ENCODE measurements at places on chromosomes 13 and 19.

DNA sequence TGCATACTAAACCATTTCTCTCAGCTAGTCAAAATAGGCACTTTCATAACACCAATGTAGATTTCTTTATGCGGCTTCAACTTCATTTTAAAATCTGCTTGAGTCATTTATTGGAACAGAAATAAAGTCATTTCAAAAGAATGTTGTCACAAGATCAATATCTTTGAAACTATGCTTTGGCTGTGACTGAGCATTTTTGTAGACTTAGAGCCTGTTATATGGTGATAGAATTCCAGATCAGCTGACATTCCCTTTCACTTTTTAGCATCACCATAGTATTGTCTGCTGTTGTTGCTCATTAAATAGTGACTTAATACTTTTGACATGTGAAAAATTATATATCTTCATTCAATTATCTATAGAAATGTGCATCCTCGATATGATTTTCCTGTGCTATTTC lies 279.2 kb upstream of the PRR20A start:
- DNase-seq, result peak; percentile 2

DNA sequence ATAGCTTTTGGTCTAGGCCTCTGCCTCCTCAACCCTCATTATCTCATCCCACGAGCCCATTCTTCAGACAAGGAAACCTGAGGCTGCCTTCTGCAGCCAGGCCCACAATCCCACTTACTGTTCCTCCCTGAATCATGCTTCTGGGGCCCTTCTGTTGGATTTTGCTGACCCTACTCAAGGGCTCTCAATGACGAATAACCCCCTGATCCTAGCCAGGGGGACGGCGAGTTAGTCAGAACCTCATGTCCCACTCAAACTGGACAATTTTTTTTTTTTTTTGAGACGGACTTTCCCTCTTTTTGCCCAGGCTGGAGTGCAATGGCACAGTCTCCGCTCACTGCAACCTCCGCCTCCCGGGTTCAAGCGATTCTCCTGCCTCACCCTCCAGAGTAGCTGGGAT lies 2.0 kb downstream of the CGB3 start:
- no peak for DNase-seq

- DNase-seq, result no peak
Observed at GRCh38 chr13:112615391-112615790, 27.4 kb upstream of the TUBGCP3 start.

GRCh38 chr13:35530147-35530546 lies 53.7 kb upstream of the MAB21L1 start:
- DNase-seq, result no peak

GRCh38 chr19:2613507-2614295 lies 88.8 kb downstream of the GNG7 start:
- DNase-seq, result peak; percentile 42

GRCh38 chr19:1394252-1395193 lies 6.8 kb downstream of the GAMT start:
- no peak for DNase-seq

DNA sequence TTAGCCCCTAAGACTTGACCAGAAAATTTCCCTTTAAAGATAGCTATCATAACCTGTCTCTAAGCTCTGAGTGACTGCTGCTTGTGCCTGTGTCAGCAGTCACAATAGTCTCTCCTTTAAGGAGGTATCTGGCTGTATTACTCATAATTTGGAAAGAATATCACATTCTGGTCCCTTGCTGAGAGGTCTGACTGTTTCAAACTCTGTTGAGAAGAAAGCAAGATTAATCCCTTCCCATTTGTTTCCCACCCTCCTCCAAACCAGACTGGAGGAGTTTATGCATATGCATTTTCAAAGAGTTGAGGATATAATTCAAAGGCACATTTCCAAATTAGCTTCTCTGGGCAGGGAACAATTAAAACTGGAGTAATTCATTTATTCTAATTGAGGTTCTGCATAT lies 2.3 kb downstream of the HTR2A start:
- peak; percentile 61 for DNase-seq

- no peak for DNase-seq
Observed at GRCh38 chr13:20161275-20161950, 561 bp upstream of the GJA3 start.

GRCh38 chr19:46115396-46116106 lies 8.9 kb downstream of the IGFL3 start:
- peak; percentile 81 for DNase-seq

- DNase-seq, result no peak
Observed at GRCh38 chr13:91119643-91120042, 227.8 kb upstream of the MIR17HG start.

DNA sequence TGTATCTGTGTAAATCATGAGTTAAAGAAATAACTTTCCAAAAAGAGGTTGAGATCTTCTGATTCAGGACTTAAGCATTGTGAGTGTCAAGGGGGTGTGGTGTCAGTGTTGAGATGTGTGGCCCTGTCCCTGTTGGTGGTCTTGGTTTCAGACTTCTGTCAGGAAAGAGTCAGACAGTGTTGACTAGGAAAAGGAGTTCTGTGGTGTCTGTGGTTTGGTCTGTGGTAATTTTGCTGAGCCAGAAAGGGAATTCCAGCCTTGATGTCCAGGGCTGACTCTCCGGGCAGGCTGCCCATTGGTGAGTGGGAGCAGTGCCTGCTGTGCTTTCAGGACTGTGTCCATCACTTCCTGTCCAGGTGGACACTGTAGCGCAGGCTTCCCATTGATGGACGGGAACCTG lies 39.8 kb upstream of the IGFL4 start:
- peak; percentile 98 for DNase-seq

- no peak for DNase-seq
Observed at GRCh38 chr19:35204799-35205732, 23.5 kb downstream of the FAM187B start.

DNA sequence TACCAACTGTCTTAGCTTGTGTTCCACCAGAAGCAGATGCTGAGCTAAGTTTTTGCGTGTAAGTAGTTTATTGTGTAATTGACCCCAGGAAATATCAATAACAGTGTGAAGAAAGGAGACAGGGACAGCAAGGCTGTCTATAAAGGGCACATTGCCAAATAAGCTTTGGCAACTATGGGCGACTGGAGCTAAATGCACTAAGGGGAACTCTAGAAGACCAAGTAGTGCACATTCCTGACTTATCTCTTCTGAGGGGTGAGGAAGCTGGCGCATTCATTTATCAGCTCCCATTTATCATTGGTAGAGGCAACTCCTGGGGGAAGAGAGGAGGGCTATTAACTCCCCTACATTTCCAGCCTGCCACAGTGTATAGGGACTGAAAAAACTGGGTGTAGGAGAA lies 135.0 kb downstream of the DLEU7 start:
- no peak for DNase-seq

GRCh38 chr19:4007021-4007835 lies at the start of gene PIAS4:
Gene PIAS4, plus strand, starts transcription at chr19:4007736. Its CDS starts 25 bp downstream, at chr19:4007761.
- DNase-seq, result peak; percentile 95

DNA sequence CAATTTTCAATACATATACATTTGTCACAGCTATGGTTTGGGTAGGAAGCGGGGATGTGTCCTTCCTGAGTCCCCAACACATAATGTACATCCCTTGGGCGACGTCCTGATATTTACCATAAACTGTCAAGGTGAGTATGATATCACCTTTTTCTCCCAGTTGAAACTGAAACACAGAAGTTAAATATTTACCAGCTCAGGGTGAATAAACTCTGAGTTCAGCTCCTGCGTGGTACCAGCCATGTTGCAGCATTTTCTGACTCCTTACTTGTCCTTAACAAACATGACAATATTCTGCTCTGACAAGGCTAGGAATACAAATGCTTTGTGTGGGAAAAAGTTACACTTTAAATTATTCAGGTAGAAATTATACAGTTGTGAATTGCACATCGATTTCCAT lies 294.2 kb downstream of the TEX29 start:
- DNase-seq, result no peak

GRCh38 chr13:46197299-46198048 lies 14.3 kb upstream of the LRRC63 start:
- DNase-seq, result peak; percentile 53

DNA sequence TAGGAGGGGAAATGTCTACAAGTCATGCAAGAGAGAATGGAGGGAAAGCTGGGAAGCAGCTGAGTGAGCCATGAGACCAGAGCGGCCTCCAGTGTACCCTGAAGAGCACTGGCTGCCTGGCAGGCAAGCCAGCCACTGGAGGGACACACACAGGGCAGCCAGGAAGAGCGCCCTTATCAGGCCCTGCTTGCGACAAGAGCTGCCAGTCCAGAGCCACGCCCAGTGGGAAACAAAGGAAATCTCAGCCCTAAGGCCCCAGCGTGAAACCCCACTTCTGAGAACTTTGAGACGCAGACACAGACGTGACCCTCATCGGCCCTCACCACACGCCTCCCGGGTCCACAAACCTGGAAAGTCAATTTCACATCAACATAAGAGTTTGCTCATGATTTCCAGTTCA lies 105.0 kb downstream of the STK24 start:
- DNase-seq, result no peak

GRCh38 chr19:50815439-50815838 lies 8.1 kb downstream of the KLK1 start:
- DNase-seq, result no peak

DNA sequence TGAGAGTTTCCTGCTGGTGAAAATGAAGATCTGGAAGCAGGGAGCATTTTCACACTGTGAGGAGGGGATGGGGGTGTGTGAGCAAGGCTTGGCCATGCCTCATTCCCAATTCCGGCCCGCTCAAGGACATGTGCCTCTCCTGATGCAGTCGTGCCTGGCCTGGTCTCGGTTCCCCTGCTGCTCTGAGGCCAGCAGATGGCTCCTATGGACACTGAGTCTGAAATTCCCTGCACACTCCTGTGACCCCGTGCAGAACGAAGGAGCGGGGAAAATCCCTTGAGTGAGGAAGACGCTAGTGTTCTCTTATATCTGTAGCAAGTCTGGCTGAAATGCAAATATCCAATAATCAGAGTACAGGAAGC lies 363 bp upstream of the ZNF763 start:
- no peak for DNase-seq

DNA sequence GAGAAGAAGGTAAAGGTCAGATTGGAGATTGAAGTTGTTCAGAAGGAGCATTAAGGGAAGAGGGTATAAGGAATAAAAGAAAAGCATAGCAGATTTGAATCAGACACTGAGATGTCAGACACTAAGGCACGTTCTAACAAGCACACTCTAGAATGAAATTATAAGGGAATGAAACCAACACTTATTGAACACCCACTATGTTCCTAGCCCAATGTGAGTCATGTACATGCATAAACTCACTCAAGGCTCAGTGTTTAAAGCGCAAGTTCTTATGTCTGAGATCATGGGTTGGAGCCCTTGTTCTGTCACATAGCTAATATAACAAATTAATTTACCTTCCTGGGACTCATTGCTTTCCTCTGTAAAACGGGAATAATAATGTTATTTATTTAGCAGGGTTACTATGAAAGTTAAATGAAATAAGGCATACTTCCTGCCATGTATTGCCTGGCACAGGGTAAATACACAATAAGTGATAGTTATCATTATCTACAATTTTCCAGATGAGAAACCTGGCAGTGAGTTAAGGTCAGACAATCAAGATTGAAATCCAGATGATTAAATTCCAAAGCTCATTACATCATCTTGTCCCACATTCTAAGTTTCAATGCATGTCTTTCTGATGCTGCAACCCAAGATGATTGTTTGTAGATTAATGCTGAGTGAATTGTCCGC lies 68.3 kb upstream of the DACH1 start:
- no peak for DNase-seq

GRCh38 chr13:97382276-97382675 lies 51.7 kb upstream of the RAP2A start:
- no peak for DNase-seq

DNA sequence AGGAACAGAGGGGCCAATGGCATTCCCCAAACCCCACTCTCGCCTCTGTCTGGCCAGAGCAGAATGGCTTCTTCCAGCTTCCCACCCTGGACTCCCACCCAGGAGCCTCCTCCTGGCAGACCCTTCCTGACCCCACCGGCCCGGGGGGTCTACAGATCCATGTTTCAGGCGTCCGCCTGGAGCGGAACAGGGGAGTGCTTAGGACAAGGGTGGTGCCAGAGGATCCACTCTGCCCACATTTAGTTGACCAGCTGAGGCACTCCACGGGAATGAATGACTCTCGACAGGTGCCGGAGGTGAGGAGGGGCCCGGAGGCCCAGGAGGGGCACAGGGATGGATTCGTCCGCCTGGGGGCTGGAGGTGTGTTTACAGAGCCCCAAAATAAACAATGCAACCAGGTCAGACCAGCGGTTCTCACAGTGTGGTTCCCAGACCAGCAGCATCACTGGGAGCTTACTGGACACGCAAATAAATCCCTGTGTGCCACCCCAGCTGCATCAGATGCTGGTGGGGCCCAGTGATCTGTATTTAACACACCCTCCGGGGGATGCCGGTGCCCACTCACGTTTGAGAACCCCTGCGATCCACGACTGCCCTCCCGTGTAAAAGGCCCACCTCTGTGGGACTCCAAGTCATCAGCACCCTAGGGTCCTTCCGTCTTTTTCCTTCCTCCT lies 15.1 kb upstream of the NCCRP1 start:
- no peak for DNase-seq

DNA sequence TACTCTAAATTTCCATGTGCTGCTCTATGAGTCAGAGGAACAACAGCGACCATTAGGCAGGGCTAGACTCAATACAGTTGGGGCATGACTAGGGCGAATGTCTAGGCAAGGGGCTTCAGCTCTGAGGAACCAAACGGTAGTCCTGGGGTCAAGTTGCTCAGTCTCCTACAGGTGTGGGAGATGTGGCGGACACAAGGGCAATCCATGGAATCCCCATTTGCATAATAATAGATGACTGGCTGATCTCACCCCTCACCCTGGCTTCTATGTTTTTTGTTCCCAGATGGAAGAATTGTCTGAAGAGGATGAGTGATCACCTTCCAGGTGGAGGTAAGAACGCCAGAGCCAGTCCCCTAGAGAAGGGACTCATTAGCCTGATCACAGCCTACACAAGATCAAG lies 1048.2 kb upstream of the MIR17HG start:
- DNase-seq, result no peak

GRCh38 chr19:4722671-4723594 lies 709 bp downstream of the DPP9 start:
- DNase-seq, result peak; percentile 70

DNA sequence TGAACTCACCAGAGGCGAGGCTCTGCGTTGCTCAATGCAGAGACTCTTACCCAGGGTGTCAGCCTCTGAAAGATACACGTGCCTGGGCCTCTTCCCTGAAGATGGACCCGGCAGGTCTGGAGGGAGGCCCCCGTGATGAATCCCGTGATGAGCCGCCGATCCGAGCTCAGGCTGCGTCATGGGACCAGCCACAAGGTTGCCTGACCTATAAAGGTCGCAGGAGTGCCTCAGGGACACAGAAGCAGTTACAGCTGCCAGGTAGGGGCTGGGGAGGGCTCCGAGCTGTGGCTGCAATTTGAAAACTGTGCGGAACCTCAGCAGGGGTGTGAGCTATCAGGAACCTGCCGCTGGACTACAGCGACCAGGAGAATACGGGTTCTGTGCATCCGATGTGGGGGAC lies 10.5 kb upstream of the ATP11A start:
- DNase-seq, result no peak

GRCh38 chr13:94534166-94534565 lies 54.7 kb upstream of the DCT start:
- DNase-seq, result peak; percentile 63

DNA sequence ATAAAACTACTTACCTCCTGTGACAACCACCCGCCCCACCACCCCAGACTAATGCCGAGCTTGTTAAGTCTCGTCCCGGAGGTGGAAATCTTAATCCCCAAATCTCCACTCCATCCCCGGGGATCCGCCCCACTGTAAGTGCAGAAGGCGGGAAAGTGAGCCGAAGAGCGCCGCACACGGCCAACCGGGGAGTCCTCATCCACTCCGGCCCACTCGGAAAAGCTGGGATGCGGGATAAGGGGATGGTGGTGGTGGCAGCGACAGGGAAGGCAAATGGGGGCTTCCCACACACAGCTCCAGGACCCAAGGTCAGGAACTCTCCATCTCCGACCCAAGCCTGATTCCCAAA lies 621 bp downstream of the FBL start:
- DNase-seq, result peak; percentile 28

Measured in fibroblast of skin of right biceps (primary cell).